Activated naive CD4-positive, alpha-beta T cell treated with anti-CD3 and anti-CD28 coated beads for 36 hours (primary cell): ENCODE measurements at places on chromosomes 7 and 10. TPM values are rescaled to one million over a fixed set of nuclear protein-coding genes. Genes with fewer than 3 reads are reported as not detected.

DNA sequence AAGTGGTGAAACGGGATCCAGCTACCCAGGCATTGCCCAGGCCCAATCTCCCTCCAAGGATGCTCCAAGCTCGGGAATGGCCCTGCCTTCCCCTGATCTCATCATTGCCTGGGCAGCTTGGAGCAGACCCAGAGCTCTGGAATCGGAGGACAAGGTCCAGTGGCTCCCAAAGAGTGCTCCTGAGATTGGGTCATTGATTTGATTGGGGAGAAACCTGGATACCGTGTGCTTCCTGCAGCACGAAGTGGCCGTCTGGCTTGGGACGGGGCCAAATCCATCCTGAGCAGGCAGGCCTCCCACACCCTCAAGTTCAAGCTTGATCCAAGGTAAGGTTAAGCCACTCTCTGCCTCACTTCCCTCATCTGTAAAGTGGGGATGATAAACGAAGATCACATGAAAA, 69.9 kb downstream of the OAT start:
- no peak overlapping the region for H3K4me3 ChIP-seq
- no peak overlapping the region for H3K27ac ChIP-seq
- H3K4me1 ChIP-seq, result no peaks in the 10 kb centered on the region
- H3K27me3 ChIP-seq, result peaks cover 2% of the 10 kb centered on the region
- H3K36me3 ChIP-seq, result no peaks in the 10 kb centered on the region
- no peak for DNase-seq

- no peak for DNase-seq
- H3K27me3 ChIP-seq, result no peaks in the 10 kb centered on the region
- no peaks in the 10 kb centered on the region for H3K4me1 ChIP-seq
- H3K36me3 ChIP-seq, result no peaks in the 10 kb centered on the region
These were observed 1212.3 kb downstream of the NXPH1 start for GRCh38 chr7:9645756-9646155.

DNA sequence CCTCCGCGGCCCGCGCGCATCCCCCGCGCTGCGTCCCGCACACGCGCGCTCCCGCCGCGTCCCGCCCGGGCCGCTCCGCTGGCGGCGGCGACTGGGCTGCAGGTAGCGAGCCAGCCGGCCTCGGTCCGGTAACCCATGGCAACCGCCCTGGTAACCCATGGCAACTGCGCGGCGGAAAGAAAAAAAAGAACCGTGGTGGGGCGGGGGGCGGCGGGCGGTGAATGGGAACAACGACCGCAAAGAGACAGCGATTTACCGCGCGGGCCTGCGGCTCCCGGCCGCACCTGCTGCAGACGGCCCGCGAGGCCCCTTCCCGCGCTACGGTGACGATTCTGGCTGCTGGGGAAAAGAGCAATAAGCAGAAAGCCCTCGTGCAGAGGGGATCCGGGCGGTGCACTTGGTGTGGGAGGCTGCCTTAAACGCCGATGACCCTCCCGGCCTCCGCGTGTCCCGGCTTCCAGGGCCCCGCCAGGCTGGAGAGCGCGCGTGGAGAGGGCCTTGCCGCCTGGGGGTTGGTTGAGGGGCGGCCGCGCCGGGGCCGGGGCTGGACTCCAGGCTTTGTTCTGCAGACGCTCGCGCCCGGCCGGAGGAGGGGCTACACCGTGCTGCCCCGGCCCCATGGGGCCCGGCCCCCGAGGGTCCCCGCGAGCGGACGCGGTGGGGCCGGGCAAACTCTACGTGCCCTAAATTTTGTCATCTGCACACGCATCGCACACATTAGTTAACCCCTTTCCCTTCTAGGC, 84.7 kb downstream of the SNX10 start:
- peaks cover 36% of the 10 kb centered on the region for H3K27me3 ChIP-seq
- peak overlapping the region; percentile 78 for H3K4me3 ChIP-seq
- peak; percentile 60 for DNase-seq
- no peak overlapping the region for H3K27ac ChIP-seq
- H3K4me1 ChIP-seq, result no peaks in the 10 kb centered on the region

The ANKRD61 gene
- not detected for total RNA-seq

- no peak overlapping the region for H3K27ac ChIP-seq
- no peak for DNase-seq
- peaks cover 26% of the 10 kb centered on the region for H3K4me1 ChIP-seq
- peak overlapping the region; percentile 69 for H3K4me3 ChIP-seq
These were observed 286 bp downstream of the SP8 start for GRCh38 chr7:20786421-20786778.

GRCh38 chr10:113019096-113019495, 69.0 kb downstream of the TCF7L2 start:
- H3K27ac ChIP-seq, result no peak overlapping the region
- H3K4me3 ChIP-seq, result no peak overlapping the region
- no peak for DNase-seq
- H3K27me3 ChIP-seq, result peaks cover 3% of the 10 kb centered on the region

DNA sequence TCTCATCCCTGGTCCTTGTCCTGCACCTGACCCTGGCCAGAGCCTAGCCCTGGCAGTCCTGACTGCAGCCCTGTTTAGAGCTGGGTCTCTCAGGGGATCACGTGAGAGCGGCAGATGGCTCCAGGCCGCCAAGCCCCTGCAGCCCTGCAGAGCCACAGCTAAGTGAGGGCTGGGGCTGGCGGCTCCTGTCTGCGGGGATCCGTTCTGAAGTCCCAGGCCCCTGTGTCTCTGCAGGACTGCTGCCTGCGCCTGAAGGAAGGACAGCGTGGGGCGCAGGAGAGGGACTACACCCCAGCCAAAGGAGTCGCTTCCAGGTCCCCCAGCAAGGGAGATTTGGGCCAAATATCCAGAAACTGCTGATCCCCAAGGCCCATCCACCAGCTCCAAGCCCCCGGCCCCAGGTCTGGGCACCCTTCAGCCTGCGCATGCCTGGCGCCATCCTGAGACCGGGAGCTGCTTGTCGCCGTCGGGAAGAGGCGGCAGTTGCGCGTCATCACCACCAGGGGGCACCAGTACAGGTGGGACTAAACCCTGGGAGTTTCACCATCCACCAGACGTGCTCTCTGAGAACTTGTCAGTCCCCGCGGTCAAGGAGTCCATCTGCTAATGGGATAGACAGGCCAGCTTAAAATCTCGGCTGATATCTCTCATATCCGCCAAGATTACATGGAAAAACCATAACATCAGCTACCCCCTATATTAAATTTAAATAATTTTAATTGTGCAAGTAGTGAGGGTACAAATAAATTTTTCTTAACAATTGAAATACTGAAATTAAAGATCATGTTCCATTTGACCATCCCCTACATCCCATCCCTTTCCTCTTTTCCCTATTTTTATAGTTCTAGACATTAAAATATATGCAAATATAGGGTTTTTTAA, 25.1 kb upstream of the GHRHR start:
- no peak overlapping the region for H3K4me3 ChIP-seq
- H3K36me3 ChIP-seq, result no peaks in the 10 kb centered on the region
- peak; percentile 79 for DNase-seq
- no peaks in the 10 kb centered on the region for H3K4me1 ChIP-seq

The FBXL13 gene
- 0.54 TPM for total RNA-seq

DNA sequence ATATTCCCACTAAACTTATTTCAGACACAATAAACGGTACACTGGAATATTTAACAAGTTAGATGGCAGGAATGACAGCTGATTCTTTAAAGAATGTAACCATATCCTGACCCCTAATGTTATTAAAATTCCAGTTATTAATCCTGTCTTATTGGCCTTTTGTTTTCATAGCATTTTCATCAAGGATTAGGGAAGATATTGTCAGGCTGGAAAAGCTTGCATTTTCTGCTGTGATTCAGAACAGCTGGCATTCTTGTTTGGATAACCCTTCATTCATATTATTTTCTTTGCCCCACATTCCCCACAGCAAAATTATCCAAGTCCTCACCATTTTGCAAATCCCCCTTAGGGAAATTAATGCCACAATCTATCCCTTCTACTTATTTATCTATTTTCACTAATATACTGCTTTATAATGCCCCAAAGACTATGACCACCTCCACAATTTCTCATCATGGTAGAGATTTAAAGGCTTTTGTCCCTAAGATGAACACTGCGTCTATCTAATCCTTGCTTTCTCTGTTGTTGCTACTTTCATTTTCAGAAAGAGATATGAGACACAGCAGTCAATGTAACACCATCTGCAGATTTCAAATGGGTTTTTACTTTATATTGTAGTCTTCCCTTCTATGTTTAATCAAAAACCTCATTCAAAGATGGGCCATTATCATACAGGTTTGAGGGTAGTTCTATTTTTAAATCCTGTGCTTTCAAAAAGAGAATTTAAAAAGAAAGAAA, 475.1 kb downstream of the PARD3 start:
- peaks cover 7% of the 10 kb centered on the region for H3K4me1 ChIP-seq
- no peak overlapping the region for H3K27ac ChIP-seq
- H3K36me3 ChIP-seq, result no peaks in the 10 kb centered on the region
- no peak for DNase-seq

DNA sequence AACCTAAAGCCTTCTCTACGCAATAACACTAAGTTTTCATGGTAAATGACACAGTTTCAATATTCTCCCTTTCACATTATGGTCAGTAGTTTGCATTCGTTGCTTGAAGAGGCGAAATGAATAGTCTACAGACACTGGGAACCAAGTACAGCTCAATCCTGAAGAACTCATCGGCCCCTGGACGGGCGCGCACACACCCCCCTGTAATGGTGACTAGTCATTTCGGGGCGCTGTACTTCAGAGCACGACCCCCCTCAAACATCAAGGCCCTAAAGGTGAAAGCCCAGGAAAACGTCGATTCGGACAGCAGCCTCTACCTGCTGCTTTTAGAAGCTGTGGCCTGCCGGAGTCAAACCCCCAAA, 1.0 kb downstream of the NT5C2 start:
- DNase-seq, result peak; percentile 29
- peaks cover 9% of the 10 kb centered on the region for H3K36me3 ChIP-seq
- H3K27me3 ChIP-seq, result no peaks in the 10 kb centered on the region
- H3K27ac ChIP-seq, result peak overlapping the region; percentile 96
- H3K4me1 ChIP-seq, result peaks cover 34% of the 10 kb centered on the region

DNA sequence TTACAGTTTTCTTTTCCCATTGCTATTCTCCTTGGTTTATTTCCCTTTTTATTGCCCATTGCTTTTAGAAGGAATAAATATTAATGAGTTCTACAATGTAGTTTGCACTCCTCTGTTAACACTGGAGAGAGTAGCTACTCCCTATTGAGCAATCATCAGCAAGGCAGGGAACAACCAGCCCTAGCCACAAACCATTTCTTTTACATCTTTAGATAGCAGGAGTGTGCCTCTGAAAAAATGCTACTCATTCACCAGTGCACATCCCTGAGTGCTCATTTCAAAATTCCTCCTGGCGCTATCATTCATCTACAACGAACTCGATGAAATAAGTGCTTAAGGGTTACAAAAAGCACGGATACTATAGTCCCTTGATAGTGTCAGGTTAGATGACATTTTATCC, 252.9 kb downstream of the THSD7A start:
- no peaks in the 10 kb centered on the region for H3K27me3 ChIP-seq
- no peaks in the 10 kb centered on the region for H3K36me3 ChIP-seq
- no peak for DNase-seq
- no peaks in the 10 kb centered on the region for H3K4me1 ChIP-seq
